Adipocyte (in vitro differentiated cells): ENCODE measurements at places on chromosomes 12 and 14.

DNA sequence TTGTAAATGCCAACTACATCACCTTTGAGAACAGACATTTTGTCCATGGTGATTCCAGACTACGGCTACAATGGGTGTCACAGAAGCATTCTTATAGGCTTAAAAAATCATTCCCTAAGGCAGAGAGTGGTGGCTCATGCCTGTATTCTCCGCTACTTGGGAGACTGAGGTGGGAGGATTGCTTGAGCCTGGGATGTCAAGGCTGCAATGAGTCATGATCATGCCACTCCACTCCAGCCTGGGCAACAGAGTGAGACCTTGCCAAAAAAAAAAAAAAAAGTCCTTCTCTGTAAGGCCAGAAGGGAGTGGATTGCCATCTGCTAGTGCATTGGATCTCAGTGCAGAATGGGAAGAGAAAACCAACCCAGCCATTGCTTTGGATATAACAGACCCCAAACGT is 522.5 kb downstream of the VRK1 start:
- no peak for DNase-seq

DNA sequence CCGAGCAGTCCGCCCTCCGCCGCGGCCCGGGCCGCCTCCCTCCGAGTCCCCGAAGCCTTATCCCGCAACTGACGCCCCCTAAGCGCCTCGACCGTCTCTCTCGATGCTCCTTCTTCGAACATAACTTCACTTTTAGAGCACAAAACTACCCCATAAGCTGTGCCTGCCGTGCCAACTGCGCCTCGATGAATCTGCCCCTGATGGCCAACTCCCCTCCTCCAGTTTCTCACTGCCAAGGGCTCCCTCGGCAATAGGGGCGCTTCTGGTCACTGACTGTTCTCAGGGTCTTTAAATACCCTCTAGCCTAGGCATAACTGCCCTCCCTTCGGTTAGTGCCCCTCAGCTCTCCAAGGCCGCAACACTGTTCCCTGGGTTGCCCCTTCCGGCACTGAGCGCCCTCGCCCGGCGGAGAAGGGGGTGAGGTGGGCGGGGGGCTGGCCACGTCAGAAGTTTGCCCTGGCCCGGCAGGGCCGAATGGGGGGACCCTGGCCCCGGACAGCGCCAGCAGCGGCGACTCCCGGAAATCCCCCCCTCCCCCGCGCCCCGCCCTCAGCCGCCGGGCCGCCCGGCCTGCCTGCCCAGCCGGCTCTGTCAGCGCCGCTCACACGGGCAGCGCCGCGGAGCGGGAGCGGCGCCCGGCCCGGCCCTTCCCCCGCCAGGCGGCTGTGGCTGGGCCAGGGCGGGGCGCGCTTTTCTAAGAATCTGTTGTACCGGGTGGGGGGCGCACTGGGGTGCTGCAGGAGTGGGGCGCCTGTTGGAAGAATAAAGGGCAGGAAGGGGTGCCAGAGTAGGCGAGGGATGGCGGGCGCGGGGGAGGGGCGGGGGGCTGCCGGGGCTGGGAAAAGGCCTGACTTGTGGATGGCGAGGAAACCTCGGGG is 10.6 kb downstream of the RARG start:
- DNase-seq = peak; percentile 89

GRCh38 chr12:16323010-16323409 is 24.4 kb upstream of the MGST1 start:
- DNase-seq = peak; percentile 7

GRCh38 chr12:48451372-48451771 is 21.0 kb upstream of the ANP32D start:
- DNase-seq = no peak

GRCh38 chr12:110266980-110267620 is 13.9 kb upstream of the ATP2A2 start:
- DNase-seq = peak; percentile 79

- DNase-seq = no peak
Observed at GRCh38 chr12:64998371-64999147, 122.5 kb downstream of the WIF1 start.
